ENCODE measurements at places on chromosomes 1 and 21.

- no peak for DNase-seq
These were observed 82.3 kb upstream of the S1PR1 start for GRCh38 chr1:101154547-101154946.

DNA sequence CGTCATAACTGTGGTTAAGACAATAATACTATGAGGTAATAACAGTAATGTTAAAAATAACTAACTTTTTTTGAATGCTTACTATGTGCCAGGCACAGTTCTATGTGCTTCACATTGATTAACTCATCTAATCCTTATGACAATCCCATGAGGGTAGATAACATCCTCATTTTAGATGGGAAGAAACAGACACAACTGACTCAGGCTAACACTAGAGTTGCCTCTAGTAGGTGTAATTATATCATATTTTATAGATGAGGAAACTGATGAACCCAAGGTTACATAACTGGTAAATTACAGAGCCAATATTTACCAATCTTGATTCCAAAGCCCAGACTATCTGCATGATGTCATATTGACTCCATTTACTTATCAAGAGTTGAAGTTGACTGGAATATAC, 23.5 kb downstream of the SERPINC1 start:
- DNase-seq = no peak

GRCh38 chr1:168617974-168618750, 41.8 kb downstream of the XCL1 start:
- DNase-seq = no peak

- no peak for DNase-seq
These were observed 2.2 kb downstream of the RIPPLY3 start for GRCh38 chr21:37008724-37009123.

GRCh38 chr1:107687849-107688753, 276.9 kb downstream of the VAV3 start:
- DNase-seq = no peak

GRCh38 chr21:20570824-20571232, 427.4 kb upstream of the NCAM2 start:
- DNase-seq = no peak

GRCh38 chr1:236407059-236407458, 13.0 kb downstream of the EDARADD start:
- no peak for DNase-seq

DNA sequence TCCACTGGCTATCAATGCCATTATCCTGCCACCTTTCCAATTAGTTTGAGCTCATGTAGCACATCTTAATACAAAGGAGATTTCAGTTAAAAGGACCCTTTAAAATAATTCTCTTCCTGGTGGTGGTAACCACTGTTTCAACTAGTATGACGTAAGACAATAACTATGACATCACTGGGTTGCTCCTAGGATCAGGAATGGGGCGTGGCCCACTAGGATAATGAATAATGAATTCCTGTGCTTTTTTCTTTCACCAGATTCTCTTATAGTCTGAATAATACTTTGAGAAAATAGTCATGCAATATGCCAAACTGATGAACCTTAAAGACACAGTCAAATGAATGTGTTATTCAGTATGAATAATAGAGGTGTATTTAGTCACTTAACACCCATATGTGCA, 10.6 kb upstream of the KIFAP3 start:
- no peak for DNase-seq

GRCh38 chr1:210938416-210938925, 195.5 kb downstream of the KCNH1 start:
- DNase-seq = no peak

- no peak for DNase-seq
These were observed 400.7 kb downstream of the SMYD3 start for GRCh38 chr1:246106342-246106763.

GRCh38 chr1:222792744-222793143, 22.1 kb upstream of the DISP1 start:
- DNase-seq = no peak

GRCh38 chr1:54854381-54855020, 32.5 kb downstream of the DHCR24 start:
- no peak for DNase-seq

- DNase-seq = no peak
These were observed 76.3 kb downstream of the ADARB1 start for GRCh38 chr21:45150638-45151131.

GRCh38 chr1:81387446-81387845, 413.3 kb upstream of the ADGRL2 start:
- no peak for DNase-seq
